B cell (primary cell): ENCODE measurements at places on chromosomes 5 and 9.

DNA sequence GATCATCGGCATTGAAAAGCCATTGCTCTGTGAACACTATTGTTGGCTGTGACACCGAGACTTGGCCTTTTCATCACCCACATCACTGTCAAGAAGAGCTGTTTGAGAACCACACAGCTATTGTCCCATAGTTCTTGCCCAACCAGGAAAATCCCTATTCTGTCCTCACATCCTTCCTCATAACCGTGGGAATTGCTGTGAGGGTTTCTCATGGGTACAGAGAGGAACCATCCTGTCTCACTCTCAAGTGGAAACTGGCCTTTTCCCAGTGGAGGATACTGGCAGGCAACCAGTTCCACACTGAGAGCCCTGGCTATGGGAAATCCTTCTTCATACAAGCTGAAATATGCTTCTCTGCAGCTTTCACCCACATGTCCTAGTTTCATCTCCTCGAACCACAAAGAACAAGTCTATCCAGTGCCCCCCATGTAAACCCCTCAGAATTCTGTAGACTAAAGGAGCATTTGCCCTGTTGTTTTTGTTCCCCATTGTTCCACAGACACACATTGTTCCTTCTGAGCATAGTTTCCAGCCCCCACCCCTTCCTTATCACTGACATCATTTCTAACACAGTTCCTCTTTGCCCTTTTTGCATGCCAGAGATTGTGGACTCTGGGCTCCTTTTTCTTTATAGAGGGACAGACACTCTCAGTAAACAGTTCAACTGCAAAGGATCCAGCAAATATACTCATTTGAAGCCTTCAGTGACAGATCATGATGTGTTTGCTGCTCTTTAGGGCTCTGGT is 57.8 kb upstream of the C5orf46 start:
- DNase-seq: no peak

DNA sequence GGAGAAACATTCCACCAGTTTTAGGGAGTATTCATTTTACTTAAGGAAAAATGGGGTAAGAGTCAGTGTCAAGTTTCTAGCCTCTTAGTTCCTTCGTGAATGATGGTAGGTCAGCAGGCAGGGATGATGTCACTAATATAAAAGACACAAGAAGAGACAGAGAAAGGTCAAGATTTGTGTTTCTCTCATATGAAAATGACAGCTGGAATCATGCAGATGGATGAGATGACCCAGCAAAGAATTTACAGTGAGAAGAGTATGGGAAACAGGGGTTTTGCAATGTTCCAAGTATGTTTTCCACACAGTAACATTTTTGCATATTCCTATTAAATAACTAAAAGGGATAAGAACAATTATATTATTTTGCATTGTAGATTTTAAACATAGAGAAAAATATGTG is 749.6 kb upstream of the DMAC1 start:
- DNase-seq: no peak

- no peak for DNase-seq
Observed at GRCh38 chr5:58122848-58123392, 337.0 kb downstream of the PLK2 start.

DNA sequence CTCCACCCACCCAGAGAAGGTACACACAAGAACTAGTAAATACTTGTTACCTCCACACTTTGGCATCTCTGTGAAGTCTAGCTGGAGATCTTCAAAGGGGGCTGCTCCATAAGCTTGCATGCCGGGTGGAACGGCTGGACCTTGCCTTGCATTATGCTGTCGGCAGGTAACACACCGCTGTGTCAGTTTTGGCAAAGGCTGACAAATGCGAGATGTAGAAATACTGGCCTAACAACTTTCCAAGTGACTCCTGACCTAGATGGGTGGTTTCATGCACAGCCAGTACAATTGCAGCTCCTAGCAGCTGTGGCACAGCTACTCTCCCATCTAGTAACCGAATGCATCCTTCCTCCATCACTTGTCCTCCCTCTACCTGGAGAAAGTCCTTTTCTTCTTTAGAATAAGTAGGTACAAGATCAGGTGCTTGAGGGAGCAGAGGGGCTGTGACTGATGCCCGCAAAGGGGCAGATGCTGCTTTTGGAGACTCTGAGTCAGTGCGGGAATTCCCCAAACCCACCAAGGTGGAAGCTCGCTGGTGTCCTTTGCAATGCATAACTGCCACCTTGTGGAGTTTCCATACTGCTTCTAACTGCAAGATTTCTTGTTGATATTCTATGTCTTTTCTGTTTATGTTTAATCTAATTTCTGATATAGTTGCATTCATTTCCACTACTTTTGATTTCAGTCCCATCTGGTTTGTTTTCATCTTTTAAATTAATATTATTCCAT is 78.4 kb downstream of the TMEM161B start:
- no peak for DNase-seq

DNA sequence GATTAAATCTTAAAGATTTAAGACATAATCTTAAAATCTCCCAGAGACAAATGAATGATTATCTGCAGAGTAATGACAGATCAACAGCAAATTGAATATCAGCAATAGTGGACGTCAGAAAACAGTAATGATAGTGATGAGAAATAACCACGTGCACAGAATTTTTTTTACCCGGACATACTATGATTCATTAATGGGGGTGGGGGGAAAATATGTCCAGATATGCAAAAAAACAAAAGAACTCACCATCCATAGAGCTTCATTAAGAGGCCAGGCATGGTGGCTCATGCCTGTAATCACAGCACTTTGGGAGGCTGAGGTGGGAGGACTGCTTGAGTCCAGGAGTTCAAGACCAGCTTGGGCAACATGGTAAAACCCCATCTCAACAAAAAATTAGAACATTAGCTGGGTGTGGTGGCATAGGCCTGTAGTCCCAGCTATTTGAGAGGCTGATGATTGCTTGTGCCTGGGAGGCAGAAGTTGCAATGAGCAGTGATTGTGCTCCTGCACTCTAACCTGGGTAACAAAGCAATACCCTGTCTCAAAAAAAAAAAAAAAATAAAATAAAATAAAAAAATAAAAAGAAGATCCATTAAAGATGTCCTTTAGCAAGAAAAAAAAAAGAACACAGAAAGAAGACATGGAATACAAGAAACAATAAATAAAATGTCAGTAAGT is 30.9 kb upstream of the SHOC1 start:
- no peak for DNase-seq

- DNase-seq: no peak
Observed at GRCh38 chr5:168881427-168882149, 302.4 kb upstream of the PANK3 start.

DNA sequence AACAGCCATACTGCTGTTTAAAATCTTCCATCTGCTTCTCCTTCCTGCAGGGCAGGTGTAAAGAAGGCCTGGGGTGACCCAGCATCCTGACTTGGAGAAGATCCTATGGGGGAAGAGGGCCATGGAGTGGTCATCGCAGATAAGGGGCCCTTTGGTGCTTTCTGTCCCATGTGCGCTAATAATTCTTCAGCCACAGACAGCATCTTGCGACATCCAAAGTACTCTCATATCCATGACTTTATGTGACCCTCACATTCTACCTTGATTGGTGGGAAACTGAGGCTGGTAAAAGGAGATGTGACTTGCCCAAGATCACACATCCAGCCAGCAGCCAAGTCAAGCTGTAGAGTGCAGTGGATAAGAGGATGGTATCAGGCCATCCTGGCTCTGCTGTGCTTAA is 44.3 kb upstream of the HAND1 start:
- DNase-seq: no peak

- DNase-seq: no peak
Observed at GRCh38 chr9:113568571-113569321, 105.2 kb downstream of the RGS3 start.

- DNase-seq: no peak
Observed at GRCh38 chr9:69740872-69741505, 18.8 kb downstream of the PTAR1 start.

GRCh38 chr5:38871790-38872551 is 26.2 kb downstream of the OSMR start:
- DNase-seq: no peak

GRCh38 chr9:120922404-120923195 is 4.0 kb downstream of the TRAF1 start:
- DNase-seq: no peak

DNA sequence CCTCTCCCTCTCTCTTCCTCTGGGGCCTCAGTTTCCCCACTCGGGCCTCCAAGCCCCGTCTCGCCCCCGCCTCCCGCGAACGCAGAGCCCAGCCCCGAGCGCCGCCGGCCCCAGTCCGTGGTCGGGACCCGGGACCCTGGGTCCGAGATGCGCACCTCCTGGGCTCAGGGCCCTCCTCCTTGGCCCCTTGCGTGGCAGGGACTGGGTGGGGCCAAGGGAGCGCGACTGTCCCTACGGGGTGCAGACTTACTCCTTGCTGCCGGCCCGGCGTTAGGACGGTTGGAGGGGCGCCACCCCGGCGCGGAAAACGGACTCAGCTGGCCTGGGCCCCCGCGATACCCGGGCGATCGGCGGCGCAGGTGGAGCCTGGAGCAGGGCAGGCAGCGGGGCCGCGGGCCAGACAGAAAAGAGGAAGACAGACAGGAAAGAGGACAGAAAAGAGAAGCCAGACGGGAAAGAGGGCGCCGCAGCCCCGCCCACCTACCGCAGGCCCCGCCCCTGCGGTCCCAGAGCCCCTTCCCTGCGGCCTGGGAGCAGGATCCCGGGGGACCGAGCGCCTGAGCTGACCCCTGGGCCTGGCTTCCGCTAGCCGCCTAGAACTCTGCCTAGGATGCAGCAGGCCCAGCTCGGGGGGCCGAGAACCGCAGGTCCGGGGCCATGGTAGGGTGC is at the start of gene GBGT1:
TSS of gene GBGT1 (minus strand) at position 411 of the 669 bp plus-strand sequence. CDS start 1,502 bp downstream, outside the sequence.
- DNase-seq: peak; percentile 81

DNA sequence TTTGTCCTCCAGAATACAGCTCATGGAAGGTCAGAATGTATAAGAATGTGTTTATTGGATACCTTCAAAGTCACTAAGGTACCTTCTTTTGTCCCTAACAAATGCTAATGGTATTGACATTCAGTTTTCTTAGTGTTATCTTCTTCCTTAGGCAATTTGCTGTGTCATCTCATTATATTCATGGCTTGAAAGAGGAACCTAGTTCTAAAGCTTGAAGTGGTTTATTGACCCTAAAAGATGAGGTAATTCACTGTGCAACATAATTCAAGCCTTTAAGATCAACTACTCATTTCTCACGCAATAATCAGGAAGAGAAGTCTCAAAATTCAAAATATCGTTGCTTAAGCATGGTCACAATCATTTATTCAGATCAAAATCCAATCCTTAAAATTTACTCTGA is 342.7 kb upstream of the RIOK2 start:
- no peak for DNase-seq

GRCh38 chr5:35924950-35925722 is 13.3 kb downstream of the CAPSL start:
- peak; percentile 35 for DNase-seq

GRCh38 chr5:16346380-16346779 is 119.2 kb downstream of the ZNF622 start:
- DNase-seq: no peak

DNA sequence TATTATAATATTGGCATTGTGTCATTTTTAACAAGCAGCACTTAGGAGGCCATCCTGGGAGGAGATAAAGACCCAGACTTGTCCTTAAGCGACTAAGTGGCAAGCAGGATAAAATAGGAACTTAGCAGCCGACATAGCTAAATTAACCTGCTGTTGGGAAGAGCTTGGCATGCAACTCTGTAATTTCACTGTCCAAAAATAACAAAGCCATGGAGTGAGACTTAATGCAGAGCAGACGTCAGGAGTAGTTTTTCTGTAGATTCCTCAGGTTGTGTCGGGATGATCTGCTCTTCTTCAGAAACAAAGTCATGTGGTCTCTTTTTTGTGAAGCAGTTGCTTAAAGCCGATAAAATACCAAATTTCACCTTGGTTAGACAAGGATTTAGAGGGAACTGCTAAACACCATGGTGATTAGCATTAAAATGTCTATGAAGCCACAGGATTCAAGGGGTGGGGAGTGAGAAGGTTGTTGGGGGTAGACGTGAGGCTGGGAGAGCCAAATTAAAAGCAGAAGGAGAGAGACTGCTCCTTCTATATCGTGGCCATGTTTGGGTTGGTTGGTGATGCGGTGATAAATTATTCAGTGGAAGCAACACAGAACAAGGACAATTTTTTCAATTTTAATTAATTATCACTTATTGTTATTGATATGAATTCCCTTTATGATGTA is 303.0 kb downstream of the CSNK1G3 start:
- no peak for DNase-seq

DNA sequence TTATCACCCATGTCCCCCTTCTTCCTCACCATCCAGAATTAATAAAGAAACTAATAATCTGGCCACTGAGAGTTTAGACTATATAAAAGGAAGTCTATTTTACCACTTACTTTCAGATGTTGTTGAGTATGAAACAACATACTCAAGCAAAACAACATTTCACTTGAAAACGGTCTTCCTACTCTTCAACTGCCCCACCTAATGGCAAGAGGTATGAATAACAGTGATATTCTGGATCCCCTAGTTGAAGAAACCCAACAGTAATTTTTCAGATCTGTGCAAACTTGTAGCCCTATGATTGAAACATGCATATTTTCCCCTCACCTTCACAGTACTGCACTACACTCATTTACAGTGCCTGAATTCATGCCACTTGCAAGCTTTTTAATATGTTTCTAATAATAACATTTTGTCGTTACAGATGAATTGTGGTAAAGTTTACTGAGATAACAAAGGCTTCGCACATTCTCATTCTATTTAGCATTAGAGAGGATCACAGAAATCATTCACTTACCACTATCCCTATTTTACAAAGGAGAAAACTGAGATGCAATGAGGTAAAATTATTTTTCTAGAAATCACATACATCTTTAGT is 267.9 kb upstream of the PDE4D start:
- DNase-seq: no peak

DNA sequence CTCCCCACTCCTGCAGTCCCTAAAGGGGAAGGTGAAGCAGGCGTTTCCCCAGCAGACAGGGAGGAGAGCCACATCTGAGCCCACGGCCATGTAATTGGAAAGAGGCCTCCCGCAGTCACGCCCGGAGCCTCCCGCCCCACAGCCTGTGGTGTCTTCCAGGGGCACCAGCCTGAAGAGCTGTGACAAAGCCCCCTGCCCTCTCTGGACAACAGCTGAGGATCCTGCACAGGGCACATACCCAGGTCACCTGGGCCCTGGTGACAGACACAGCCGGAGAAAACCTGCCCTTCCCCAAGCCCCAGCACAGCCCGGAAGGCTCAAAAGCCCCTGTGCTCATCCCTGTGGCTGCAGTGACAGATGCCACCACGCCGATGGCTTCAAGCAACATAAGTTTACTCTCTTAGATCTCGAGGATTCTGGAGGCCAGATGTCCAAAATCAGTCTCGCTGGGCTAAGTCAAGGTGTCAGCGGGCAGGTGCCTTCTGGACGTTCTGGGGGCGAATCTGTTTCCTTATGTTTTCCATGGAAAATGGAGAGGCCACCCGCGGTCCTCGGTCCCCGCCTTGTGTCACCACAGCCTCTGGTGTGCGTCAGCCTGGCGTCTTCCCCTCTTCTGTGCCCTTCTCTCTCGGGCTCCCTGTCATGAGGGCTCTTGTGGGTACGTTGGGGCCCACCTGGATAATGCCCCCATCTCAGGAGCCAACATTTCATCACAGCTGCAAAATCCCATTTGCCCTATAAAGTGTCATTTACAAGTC is 71.5 kb downstream of the PSMB7 start:
- no peak for DNase-seq

DNA sequence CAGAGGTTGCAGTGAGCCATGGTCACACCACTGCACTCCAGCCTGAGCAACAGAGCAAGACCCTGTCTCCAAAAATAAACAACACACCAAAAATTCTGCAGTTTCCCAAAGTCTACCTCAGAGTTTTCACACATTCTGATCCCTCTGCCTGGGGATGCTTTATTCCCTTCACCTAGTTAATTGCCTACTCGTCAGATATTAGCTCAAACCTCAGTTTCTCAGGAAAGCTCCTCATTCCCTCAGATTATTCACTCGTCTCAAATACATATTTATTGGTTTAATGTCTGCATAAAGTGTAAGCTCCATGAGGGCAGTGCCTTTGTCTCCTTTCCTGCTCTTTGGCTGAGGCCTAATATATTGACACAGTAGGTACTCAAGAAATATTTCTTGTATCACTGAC is 2.5 kb upstream of the MATR3 start:
- DNase-seq: no peak
